ENCODE measurements at places on chromosomes 6 and 20. TPM values are rescaled to one million over a fixed set of nuclear protein-coding genes. Genes with fewer than 3 reads are reported as not detected.

The KCNK17 gene
- not detected for total RNA-seq

The BEND6 gene
- total RNA-seq, result 10.6 TPM

The GJA10 gene
- not detected for total RNA-seq

The COL11A2 gene
- under 0.01 TPM for total RNA-seq

The ZNF184 gene
- total RNA-seq, result 8.1 TPM

The HTR1E gene
- not detected for total RNA-seq

The RIMS4 gene
- total RNA-seq, result not detected

The GMPR gene
- total RNA-seq, result 6.7 TPM

The TAP1 gene
- total RNA-seq, result 27.6 TPM

GRCh38 chr20:32457479-32457986, 99.4 kb downstream of the ASXL1 start:
- DNase-seq, result peak; percentile 56

DNA sequence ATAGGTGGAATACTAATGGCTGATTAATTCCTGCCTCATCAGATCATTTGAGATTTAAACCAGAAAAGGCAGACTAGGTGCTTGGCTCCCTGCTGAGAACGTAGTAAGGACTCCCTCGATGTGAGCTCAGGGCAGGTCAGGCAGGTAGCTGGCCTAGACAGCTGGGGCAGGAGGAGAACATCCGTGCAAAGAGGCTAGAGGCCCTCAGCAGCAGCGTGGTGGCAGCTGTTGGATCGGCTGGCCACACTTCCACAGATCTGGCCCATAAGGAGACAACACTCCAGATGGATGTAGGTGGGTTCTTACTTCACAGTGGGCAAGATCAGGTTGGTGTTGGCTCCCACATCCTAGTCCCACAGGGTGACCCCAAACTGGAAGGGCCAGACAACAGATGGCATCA, 38.5 kb downstream of the EYA2 start:
- no peak for DNase-seq

DNA sequence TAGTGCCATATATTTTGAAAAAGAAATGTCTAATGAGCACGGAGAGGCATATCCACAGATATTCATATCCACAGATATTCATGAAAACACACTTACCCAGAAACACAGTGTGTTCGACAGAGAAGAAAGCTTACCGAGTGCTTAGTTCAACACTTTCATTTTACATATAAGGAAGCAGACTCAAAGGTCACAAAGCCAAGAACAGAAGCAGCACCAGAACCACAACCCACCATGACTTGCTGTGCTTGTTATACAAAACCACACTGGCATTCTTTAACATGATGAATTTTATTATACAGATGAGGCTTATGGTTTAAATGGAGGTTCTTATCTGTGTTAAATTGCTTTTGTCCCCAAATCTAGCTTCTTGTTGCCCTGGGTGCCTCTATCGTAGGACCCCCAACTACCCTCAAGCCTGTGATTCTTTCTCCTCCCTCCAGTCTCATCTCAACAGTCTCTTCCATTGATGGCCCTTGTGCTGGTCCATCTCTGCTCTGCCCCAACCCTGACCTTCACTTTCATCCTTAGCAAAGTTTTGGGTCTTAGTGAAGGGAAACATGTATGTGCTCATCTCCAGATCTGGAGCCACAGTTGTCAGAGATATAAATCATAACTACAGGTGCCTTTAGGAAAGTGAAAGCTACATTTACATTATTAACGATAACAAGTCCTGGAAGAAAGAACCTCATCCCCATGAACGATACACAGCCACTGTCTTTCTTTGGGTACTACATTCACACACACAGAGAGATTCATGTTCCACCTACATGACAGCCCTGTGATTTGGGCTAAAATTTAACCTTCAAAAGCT, 40.0 kb downstream of the SF3B5 start:
- no peak for DNase-seq

DNA sequence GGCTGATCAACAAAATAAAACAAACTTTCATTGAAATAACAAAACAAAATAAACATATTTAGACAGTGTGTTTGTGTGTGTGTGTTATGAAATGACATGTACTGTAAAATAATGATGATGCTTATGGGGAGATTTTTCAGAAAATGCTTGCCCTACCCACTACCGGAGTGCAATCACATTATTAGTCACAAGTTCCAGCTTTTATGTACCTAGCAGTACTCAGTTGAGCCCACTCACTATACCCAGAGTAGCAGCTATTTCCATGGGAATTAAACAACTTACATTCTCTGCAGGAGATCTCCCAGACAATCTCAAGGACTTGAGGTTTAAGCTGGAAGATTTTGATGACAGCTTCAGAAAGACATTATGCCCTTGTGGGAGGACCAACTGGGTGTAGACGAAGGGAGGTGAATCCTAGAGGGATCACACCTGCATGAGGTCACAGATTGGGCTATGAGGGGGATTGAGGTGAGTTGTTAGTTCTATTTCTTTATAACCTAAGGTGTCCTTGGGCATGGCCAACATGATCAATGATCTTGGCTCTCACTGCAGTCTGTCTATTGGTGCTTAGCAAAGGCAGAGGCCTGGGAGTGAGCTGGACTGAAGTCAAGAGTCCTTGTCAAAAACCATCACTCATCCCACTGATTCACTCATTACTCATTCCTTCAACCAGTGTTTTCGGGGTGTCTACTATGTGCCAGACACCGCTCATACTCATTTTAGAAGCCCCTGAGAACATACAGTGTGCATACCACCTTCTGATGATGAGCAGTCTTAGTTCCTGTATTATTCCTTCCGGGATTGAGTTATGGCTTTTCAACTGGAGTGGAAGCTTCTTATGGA, 6.7 kb upstream of the CLIC5 start:
- no peak for DNase-seq

DNA sequence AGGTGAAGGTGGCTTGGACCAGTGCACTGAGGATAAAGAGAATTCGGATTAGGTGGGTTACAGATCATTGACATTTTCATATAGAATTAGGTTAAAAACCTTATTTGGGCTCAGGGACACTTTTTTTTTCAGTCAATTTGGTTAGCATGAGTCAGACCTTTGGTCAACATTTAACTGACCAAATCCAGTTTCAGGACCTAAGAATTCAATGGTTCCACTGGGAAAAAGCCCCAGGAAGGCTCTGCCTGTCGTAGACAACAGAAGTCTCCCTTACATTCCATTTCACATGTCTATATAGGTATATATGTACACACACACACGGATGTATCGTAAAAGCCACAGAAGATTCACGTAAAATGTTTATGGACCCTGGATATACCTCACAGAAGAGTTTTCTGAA, 184.2 kb upstream of the RREB1 start:
- DNase-seq, result no peak

GRCh38 chr6:350371-350770, 41.2 kb upstream of the IRF4 start:
- no peak for DNase-seq

GRCh38 chr6:116265041-116265829, 11.4 kb upstream of the TSPYL4 start:
- peak; percentile 23 for DNase-seq

DNA sequence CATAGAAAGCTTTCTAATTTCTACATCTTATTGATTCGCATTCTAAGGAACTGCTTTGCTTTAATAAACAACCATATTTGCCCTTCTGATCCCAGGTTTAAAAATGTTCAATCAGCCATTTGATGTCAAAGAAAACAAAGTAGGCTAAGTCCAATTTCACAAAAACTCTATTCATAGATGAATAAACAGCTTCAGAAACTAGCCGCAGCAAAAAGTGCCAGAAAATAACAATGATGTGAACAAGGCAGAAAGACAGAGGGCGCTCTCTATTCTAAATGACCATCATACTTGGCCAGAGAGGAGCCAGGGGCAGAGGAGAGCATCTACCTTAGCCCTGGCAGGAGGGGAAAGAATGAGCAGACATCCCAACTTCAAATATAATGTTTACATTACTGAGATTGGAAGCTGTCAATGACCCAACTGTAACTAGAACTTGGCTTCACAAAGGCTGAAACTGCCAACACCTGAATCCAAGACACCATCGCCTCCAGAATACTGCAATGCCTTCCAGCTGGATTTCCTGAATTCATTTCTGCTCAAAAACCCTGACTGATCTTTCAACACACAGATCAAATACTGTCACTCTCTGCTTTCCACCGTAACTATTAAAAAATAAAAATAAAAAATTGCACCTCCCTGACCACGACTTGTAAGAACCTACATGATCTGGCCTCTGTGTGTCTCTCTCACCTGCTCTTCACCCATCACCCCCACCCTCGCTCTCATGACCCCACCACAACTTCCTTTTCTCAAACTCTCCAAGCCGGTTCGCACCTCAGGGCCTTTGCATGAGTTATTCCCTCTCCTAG, 9.5 kb downstream of the CNKSR3 start:
- DNase-seq, result no peak

GRCh38 chr6:41053041-41053440, at the start of gene APOBEC2:
Gene APOBEC2, plus strand, starts transcription at chr6:41053202. Its CDS starts 146 bp downstream, at chr6:41053348.
- no peak for DNase-seq

GRCh38 chr6:52552278-52552643, 24.6 kb downstream of the TRAM2 start:
- no peak for DNase-seq

DNA sequence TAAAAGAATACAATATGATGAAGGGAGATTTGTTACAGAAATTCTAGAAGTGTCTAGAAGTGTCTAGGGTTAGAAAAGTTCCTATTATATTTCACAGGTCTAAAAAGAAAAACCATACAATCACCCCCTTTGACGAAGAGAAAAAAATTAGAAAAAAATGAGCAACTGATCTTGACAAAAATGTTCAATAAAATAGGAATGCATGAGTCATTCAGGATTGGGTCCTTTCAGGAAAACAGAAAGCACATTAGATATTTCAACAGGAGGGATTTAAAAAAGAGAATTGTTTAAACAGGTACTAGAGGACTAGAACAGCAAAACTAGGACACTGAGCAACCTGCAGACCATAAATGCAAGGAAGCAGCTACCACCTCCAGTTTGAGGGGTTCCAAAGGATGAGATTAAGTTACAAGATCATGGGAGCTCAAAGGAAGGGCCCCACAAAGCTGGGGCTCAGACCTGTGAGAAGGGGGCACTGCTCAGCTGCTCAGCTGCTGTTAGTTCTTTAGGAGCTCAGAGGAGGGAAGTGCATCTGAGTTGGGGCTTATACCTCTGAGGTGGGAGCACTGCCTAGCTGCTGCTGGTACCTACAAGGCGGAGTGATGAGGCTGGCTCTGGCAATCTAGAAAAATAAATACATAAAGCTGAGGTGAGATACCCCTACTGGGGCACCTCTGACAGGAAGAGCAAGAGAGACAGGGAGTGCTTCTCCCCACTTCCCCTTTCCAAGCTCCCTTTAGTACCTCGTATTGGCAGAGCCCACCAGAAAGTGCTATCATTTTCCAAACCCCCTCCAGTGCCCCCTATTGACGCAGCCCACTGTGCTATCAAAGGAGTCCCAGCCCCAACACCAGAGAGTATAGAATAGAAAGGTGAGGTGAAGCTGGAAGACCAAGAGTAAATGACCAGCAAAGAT, 27.1 kb upstream of the BEND6 start:
- peak; percentile 34 for DNase-seq

GRCh38 chr6:130841128-130841728, 14.0 kb downstream of the SMLR1 start:
- peak; percentile 49 for DNase-seq

DNA sequence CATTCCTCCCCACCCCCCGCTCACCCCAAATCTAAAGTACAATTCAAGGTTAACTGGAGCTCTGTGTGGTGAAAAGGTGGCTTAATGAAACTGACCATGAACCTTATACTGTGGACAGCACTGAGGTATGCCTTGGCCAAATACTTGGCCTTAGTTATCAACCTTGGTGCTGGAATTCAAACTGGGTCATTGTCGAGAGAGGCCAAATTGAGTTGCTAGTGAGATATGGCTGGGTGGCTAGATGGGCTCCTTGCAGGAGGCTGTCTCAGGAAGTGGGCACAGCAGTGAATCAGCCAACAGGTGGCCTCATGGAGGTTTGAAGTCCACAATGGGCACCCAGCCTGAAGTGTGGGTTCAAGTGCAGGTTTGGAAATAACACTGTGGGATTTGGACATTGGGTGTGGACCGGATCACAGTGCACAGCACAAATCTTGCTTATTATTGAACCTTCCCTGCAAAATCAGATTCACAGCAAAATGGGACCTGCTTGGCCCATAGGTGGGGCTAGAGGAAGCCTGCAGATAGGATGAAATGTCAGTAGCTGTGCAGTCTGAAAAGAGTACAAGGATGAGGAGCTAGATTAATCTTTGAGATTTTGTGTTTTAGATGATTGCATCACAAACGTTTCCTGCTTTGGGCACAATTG, 5.6 kb upstream of the BTBD3 start:
- DNase-seq, result no peak

GRCh38 chr6:67558985-67559384, 1076.1 kb upstream of the ADGRB3 start:
- no peak for DNase-seq

GRCh38 chr6:71289802-71290175, 1.2 kb downstream of the OGFRL1 start:
- DNase-seq, result no peak

GRCh38 chr6:170532867-170533488, 20.1 kb downstream of the PSMB1 start:
- peak; percentile 50 for DNase-seq

- no peak for DNase-seq
These were observed 175.3 kb upstream of the RIN2 start for GRCh38 chr20:19582782-19583181.

- DNase-seq, result no peak
These were observed 1040.2 kb downstream of the HACE1 start for GRCh38 chr6:103819509-103819908.

All from IMR-90 (cell line).